Mucosa of gallbladder (tissue), 1 donor: ENCODE measurements at places on chromosomes 2 and 18.

GRCh38 chr2:36677996-36678605 is 18.4 kb upstream of the VIT start:
- DNase-seq: no peak

- DNase-seq: no peak
These were observed 477.4 kb downstream of the CPS1 start for GRCh38 chr2:211033765-211034164.

- no peak for DNase-seq
These were observed 190.4 kb upstream of the CCDC150 start for GRCh38 chr2:196449083-196449482.

- no peak for DNase-seq
These were observed 416.8 kb downstream of the FIGN start for GRCh38 chr2:163319006-163319405.

DNA sequence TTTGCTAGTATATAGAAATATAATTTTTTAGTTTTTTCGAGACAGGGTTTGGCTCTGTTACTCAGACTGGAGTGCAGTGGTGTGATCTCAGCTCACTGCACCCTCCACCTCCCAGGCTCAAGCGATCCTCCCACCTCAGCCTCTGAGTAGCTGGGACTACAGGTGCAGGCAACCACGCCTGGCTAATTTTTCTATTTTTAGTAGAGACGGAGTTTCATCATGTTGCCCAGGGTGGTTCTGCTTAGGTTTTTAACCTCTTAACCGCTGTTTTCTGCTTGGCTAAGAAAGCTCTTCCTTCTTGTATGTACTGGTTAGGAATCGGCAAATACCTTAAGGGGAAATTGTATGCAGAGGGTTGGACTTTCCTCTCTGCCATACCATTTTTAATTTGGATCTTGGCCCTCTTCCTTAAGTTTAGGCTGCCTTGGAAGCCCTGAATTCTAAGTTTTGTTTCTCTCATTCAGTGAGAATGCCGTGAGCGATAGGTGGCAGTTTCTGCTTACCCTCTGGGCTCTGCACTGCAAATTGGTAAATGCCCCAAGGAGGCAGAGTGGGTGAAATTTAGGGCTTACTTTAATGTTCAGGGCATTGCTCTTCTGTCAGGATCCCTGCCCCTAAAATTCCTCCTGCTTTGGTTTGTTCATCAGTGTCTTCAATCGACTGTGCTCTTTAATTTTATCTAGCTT is 32.3 kb downstream of the EML6 start:
- DNase-seq: no peak

- no peak for DNase-seq
These were observed 99.5 kb downstream of the TAF4B start for GRCh38 chr18:26325771-26326170.

DNA sequence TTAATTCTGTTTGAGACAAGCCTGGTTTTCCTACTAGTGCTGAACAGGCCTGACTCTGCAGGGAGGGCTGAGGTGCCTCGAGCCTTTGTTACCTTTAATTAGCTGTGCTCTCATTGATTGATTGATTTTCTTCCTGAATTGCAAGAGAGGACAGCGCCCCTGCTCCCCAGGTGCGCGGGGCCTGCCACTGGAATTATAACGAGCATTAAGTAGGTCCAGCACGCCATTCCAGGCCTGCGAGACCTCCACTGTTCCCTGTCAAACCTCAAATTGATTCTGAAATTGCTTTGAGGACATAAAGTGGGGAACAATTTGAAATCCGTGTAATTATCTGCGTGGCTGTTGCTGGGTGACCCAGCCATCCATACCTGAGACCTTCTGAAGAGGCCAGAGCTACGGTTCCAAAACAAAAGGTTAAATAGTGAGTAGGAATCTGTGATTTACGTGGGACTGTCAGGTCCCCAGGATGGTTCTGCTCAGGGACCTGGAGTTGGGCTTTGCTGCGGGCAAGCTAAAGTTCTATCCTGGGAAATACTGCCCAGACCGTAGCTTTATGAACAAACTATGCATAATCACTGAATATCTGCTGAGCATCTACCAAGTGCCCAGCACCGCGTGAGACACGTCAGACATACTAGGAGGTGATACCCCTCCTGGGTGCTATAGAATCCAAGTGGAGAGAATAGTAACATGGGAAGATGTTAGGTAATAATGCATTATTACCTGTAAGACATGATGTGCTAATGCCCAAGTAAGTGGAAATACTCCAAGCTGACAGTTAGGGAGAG is 104.1 kb downstream of the ZBTB7C start:
- no peak for DNase-seq

DNA sequence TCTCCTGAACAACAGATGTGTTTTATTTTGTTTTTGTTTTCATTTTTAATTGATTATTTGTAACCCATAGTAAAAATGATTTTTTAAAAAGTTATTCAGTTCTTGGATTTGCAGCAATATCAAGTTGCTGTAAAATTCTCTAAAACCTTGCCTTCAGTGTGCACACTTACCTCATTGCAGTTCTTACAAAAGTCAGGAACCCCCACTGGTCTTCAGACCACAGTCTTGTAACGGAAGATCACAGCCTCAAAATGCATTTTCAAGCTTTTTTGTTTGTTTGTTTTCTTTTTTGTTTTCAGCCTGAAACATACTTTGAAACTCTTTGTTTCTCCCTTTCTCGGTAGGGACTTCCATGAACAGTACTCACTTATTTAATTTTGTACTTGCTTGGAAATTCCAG is 1012.8 kb upstream of the GYPC start:
- DNase-seq: no peak
